NCI-H146 (cell line): ENCODE measurements at places on chromosomes 2 and 18.

GRCh38 chr2:84880645-84881521 lies at the start of gene TRABD2A:
TRABD2A (minus strand) TSS chr2:84881084; CDS start chr2:84881039, 45 bp downstream.
- DNase-seq, result no peak

- no peak for DNase-seq
Measured at GRCh38 chr18:58754544-58755068, 83.3 kb downstream of the MALT1 start.

DNA sequence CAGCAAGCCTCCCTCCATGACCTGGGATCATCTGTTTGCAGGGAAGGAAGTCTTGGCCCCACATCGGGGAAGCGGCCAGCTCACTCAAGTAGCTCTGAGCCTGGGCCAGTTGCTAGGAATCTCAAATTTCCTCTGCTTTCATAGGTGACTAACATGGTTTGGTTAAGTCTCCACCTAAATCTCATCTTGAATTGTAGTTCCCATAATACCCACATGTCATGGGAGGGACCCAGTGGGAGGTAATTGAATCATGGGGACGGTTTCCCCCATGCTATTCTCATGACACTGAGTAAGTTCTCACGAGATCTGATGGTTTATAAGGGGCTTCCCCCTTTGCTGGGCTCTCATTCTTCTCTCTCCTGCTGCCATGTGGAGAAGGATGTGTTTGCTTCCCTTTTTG lies 75.2 kb downstream of the LBH start:
- no peak for DNase-seq

DNA sequence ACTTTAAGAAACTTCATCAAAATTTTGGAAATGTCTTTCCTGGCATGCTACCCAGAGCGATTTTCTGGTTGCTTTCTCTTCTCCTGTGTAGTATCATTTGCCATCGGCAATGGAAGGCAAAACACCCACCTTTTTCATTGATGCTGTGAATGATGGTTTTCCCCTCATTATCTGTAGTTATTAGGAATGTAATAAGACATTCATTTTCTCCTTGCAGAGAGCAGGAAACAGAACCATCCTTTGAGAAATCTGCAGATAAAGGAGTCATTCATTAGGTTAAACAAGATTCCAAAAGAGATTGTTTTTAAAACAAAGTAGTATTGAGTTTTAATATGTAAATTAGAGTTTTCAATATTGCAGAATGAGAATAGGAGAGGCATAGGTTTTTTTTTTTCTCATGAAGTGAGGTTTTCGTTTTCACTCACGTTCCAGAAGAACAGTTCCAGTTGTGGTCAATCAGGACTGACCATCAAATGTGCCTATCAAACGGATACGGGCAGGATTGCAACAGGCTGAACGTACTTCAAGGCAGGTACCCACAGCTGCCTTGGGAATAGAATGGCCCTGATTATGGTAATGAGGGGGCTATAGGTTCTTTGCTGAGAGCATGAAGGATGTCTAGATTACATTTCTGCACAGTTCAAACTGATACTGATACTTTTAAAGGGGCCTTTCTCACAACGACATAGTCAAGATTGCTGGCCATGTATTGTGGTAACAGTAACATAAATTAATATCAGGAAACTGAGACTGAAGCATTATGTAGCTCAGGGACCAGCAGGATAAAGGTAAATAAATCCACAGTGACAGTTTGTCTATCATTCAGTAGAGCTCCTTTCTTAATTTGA lies 49.8 kb upstream of the PLA2R1 start:
- no peak for DNase-seq

DNA sequence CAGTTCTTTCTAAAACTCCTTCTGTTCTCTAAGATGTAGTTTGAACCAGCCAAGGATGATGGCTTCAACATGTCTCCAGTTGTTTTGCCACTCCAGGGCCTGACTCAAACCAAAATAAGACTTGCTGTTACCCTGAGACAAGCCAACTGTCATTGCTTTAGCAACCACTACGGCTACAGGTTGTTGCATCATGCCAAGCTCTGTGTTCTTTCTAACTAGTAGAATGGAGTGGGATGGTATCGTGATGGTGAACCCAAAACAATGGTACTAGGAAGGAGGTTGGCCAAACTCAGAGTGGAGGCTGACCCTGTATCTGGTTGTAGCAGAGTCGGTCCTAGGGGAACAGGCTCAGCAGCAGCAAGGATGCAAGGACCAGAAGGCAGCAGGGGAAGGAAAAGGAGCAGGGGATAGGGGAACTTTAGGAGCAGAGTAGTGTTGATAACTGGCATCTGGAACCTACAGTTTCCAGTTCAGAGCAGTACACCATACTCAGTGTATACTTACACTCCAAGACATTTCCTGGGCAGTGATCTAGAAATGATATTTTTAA lies 51.6 kb downstream of the PDK1 start:
- no peak for DNase-seq

DNA sequence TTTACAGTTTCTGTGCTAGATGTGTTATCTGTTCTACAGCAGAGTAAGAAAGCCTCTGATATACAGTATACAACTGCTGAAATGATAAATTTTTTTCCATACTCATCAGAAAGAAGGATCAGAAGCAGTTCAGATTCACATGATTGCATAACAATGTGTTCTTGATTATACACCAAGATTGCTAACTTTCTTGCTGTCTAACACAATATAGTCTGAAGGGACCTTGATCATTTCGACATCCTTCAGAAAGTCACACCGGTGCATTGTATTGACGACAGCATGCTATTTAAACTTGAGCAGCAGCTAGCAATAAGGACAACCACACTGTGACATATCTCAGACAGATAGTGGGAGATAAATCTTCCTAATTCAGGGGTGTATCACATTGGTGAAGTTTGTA lies 127.2 kb downstream of the PDE1A start:
- DNase-seq, result no peak

DNA sequence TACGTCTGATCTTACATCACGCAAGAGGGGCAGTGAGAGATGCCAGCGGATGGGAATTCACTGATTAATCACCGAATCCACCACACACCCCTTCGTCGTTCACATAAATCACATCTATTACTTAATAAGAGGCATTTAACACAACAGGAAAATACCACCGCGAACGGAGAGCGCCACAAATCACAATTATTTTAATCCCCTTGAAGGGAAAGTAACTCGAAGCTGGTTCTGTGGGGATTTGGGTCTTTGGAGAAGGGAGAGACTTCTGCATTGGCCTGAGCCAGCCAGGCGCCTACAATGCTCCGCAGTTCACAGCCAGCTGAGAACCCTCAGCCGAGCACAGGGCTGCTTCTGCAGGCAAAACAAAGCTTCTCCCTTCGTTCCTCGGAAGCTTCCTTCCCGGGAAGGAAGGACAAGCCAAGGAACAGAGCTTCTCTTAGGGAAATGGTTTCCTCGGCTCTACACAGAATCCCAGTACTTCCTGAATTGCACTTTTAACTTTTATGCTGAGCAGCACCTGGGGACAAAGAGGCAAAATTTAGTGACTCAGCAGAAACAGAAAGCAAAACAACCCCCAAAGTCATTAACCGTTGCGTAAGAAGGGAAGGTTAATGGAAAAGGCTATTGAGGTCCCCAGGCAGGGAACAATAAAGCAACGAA lies at the start of gene LRP1B:
LRP1B (minus strand) TSS at position 7 of the 660 bp plus-strand sequence. CDS start 287 bp downstream, outside the sequence.
- no peak for DNase-seq

DNA sequence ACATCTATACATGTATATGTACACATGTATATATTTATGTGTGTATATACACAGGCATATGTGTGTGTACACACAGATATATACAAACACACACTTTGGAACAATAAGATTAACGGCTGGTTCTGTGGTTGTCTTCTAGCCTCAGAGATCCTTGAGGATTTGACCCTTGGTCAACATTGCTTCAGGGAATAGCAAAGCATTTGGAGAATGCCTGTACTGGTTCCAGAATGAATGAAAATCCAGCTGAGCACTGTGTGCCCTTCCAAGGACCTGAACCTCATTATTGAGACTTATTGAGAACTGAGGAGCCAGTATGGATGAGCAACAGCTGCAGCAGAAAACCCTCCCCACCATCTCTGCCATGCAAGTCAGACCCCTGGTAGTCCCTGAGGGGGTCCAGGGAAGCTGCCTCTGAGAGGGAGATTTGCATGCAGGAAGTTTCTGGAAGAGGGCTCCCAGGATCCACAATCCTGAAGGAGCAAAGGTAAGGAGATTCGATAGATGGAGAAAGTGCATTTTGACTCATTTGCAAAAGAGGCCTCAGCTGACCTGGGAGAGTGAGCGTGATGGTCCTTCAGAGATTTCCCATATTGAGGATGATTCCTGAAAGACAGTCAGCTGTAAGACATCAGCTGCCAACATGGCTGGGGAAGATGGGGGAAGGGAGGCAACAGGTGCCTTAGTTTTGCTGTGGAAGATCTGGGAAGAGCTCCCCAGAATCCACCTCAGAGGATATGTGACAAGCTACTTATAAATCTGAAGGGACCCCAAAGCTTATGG lies 166.6 kb upstream of the NCKAP5 start:
- DNase-seq, result no peak

GRCh38 chr2:26300234-26300925 lies 45.6 kb upstream of the SELENOI start:
- DNase-seq, result no peak

DNA sequence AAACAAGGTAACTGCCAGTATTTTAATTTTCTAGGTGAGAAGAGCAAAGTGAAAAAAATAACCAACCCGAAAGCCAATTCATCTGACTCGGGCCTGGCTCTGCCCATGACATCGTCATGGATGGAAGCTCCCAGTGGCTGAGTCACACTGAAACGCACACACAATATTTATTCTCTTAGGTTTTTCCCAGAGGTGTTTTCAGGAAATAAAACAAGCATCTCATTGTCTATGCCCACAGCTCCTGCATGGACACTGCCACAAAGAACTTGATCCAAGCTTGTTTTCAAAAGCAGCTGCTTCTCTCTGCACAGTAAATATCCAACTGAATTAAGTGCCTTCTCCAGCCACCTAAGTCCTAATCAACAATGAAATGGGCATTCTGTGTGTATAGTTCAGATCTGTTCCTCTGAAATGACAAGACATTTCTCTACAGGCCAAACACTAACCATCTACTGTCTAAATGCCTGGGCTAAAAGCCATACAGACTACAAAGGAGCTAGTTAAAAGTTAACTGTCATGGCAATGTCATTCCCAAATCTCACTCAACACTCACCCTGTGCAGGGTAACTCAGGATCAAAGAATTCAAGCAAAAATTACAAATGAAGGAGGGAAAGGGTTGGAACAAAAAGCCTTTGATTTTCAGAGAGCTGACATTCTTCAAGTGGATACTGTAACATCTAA lies 62.9 kb downstream of the RPL31 start:
- DNase-seq, result peak; percentile 29

DNA sequence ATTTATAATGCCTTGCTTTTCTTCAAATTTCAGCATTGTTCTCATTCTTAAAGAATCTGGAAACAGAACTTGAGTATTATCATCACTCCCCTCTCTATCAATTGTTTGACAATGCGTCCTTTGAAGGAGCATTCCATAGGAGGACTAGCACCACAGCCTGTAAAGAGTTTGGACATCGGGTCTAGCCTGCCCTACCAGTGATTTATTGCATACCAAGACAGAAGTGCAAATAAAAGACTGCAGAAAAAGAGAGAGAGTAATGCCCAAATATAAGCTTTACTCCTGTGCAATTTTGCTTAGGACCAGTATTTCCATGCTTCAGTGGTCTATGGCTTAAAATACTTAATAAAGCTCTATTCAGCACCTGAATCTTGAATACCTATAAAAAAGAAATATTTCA lies 55.4 kb upstream of the MAP2 start:
- DNase-seq, result no peak
